8988T (cell line): ENCODE measurements at places on chromosomes 12 and 14.

- DNase-seq = no peak
Observed at GRCh38 chr12:30646821-30647220, 48.8 kb downstream of the IPO8 start.

- no peak for DNase-seq
Observed at GRCh38 chr12:91651728-91652127, 469.1 kb upstream of the DCN start.

DNA sequence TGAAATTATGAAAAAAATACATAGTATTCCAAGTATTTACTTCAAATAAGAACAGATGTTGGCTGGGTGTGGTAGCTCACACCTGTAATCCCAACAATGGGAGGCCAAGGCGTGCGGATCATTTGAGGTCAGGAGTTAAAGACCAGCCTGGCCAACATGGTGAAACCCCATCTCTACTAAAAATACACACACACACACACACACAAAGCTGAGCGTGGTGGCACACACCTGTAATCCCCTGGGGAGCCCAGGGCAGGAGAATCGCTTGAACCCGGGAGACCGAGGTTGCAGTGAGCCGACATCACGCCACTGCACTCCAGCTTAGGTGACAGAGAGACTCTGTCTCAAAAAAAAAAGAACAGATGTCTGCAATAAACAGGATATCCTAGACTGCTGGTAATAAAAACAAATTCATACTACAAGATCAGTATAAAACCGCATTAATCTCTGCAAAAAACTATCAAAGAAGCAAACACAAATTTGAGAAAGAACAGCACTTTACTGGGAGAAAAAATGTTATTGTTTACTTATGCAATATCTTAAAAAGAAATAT lies 23.8 kb downstream of the EEA1 start:
- DNase-seq = no peak

DNA sequence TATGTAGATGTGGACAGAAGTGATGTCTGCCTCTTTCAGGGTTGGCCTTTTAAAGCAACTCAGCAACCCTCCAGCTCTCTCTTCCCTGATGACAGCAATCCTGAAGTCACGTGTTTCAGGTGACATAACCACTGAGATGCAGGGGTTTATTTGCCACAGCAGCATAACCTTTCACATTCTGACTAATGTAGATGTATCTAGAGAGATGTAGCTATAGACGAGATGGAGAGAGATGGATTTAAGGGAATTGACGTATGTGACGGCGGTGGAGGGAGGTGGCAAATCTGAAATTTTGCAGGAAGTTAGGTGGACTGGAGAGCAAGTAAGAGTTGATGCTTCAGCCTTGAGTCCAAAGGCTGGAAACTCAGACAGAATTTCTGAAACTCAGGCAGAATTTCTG lies 126.0 kb downstream of the ZFP36L1 start:
- no peak for DNase-seq

DNA sequence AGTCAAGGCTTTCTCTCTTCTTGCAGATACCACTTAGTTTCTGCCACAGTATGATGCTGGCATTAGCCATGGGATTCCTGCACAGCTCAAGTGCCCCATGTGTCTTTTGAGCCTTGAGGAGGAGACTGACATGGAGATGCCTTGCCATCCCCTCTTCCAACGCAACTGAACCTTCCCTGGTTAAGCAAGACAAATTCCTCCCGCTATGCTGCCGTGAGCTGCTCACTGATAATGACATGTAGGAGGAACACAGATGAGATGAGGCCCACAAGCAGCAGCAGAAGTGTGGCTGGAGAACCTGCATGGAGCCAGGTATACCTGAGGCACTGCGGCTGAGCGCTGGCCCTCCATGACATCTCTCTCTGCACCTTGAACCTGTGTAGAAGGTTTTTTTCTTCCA lies 15.4 kb upstream of the PPP1R1A start:
- DNase-seq = no peak

DNA sequence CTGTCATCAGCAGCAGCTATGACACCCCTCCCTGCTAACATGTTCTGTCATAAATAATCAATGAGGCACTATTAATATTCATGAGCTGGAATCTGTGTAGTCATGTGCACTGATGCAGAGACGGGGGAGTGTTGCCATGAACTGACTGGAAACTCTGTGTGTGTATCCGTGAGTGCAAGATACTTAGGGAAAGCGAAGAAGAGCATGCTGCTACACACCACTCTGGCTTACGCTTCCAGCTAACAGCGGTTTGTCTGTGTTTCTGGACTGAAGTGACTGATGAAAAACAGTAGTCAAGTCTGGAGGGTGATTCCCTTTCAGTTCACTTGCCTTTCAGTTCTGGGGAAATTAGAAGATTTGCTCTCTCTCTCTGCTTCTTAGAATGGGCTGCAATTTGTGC lies 249.4 kb downstream of the PDZRN4 start:
- no peak for DNase-seq

- DNase-seq = no peak
Observed at GRCh38 chr14:92753250-92753649, 4.8 kb upstream of the LGMN start.

- DNase-seq = no peak
Observed at GRCh38 chr12:110289044-110289710, 8.1 kb downstream of the ATP2A2 start.

GRCh38 chr12:119949594-119949993 lies 39.4 kb upstream of the BICDL1 start:
- no peak for DNase-seq

DNA sequence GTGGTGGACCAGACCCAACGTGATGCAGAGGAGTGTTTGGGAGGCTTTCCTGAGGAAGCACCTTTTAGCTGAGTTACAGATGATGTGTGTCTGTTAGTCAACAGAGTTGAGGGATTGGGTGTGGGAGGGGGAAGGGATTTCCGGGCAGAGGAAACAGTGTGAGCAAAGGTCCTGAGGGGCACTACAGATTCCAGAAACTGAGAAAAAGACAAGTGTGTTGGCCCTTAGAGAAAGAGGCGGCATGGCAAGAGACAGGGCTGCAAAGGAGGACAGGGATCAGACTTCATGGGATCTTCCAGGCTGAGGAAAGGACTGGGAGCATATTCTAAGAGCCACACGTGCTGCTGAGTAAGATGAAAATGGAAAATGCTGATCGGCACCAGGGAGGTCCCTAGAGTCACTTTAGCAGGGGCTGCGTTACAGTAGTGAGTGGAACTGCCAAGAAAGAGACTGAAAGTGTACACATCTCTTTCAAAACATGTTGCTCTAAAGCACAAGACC lies 9.4 kb upstream of the RPS6KL1 start:
- no peak for DNase-seq

- DNase-seq = no peak
Observed at GRCh38 chr14:68596701-68597100, 196.2 kb downstream of the ZFP36L1 start.

DNA sequence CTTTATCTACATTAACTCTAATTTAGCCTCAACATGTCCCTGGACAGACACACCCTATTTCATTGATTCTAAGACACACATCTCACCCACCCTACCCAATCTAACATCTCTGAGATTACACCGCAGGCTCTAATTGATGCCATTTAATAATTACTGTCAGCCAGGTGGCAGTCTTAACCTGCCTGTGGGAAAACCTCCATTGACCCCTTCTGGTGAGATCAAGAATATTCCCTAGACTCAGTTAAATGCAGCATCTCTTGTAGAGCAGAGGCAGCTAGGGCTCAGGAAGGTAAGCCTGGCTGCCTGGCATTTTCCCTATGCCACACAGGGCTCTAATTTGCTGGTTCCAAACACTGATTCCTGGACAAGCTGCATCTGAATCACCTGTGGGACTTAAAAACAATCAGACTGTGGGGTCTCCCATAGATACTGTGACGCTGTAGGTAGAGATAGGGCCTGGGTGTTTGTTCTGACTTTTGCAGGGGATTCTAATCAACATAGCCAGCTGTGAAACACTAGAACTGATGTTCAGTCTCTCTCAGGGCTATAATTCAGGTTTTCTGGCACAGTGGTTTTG lies 14.3 kb downstream of the MCRS1 start:
- peak; percentile 81 for DNase-seq

- DNase-seq = no peak
Observed at GRCh38 chr14:106610691-106611090, 1084.3 kb downstream of the TMEM121 start.

GRCh38 chr14:51609251-51609954 lies 42.3 kb upstream of the FRMD6 start:
- DNase-seq = no peak

GRCh38 chr14:55221186-55221585 lies 29.8 kb upstream of the DLGAP5 start:
- no peak for DNase-seq

GRCh38 chr14:106556665-106557289 lies 1030.4 kb downstream of the TMEM121 start:
- no peak for DNase-seq

- no peak for DNase-seq
Observed at GRCh38 chr12:53192531-53193021, 11.9 kb upstream of the CSAD start.

DNA sequence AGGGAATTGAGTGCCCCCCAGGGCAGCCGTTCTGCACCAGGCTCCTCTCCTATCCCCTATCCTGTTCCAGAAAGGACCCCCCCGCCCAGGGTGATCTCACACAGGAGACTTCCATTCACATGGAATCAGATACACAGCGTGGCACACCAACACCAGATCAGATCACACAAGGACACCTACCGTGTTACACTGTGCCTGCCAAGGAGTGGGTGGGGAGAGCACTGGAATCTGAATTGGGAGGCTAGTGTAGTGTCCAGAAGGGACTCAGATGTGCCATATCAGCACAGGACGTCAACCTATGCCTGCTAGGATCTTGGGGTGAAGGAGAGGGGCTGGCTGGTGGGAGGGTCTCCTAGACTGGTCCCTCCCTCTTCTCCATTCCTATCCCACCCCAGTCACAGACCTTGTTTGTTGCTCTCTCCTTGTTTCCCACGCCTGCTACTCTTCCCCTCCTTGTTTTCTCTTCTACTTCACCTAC lies 2.3 kb downstream of the PTMS start:
- no peak for DNase-seq

GRCh38 chr14:23352506-23353432 lies at the start of gene SLC22A17:
Gene SLC22A17 (minus strand): TSS chr14:23352887.
- peak; percentile 83 for DNase-seq

GRCh38 chr12:122195405-122195804 lies 8.1 kb upstream of the B3GNT4 start:
- no peak for DNase-seq

DNA sequence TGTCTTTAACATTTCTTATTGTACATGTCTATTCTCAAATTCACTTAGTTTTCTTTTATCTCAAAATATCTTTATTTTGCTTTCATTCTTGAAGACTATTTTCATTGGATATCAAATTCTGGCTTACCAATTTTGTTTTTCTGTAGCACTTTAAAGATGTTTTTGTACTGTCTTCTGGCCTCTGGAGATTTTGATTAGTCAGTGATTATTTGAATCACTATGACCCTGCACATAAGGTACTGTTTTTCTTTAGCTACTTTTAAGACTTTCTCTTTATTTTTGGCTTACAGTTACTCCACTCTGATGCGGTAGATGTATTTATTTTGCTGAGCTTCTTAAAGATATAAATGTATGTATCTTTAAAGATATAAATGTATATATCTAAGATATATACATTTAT lies 49.6 kb downstream of the MYRFL start:
- DNase-seq = no peak

GRCh38 chr12:89556976-89557375 lies 31.1 kb upstream of the POC1B start:
- no peak for DNase-seq

DNA sequence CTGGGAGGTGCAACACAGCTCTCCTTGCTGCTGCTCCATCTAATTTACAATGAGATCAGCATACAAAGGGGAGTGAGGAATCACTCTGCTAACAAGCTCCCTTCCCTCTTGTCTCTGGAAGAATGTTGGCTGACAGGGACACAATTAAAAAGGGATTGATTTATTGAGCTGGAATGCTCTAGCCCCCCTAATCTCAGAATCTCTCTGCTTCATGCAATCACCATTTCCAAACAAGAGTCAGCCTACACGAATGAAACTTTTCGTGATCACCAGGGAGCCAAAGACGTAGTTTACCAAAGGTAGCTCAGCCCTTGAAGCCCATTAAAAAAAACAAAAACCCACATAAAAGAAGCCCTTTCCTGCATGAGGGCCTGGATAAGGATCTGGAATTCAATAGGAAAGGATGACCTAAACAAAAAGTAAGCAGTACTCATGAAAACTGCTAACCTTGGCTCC lies 223.8 kb downstream of the C12orf75 start:
- no peak for DNase-seq

DNA sequence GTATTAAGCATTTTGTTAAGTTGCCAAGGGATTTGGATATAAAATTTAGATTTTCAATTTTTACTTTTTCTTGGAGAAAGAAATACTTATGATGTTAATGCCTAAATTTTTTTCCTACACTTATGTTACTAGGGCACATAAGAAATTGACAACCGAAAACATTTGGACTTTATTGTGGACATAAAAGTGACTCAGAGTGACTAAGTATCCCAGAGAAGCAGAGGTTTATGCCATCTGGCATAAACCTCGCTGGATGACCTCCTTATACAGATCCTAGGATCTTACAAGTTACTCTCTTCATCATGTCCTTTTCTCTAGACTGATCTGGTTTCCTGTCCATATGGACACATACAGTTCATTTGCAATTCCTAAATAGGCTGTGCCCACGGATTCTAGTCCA lies 89.8 kb downstream of the RERG start:
- no peak for DNase-seq

- no peak for DNase-seq
Observed at GRCh38 chr14:91511043-91511383, 903 bp upstream of the PPP4R3A start.

DNA sequence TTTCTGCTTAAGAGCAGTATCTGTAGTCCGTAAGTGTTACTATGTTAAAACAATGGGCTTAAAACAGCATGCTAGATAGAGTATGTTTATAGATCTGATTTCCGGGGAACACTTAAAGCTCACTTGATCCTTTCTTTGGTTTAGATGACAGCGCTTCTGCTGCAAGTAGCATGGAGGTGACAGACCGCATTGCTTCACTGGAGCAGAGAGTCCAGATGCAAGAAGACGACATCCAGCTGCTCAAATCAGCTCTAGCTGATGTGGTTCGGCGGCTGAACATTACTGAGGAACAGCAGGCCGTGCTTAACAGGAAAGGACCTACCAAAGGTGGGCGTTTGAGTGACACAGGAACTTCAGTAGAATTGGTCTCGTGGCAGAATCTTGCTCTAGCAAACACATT lies 57.5 kb downstream of the EML1 start:
- no peak for DNase-seq

GRCh38 chr12:121810833-121811433 lies 7.1 kb downstream of the SETD1B start:
- no peak for DNase-seq

GRCh38 chr12:68538726-68539614 lies 71.7 kb upstream of the RAP1B start:
- DNase-seq = no peak
